Activated T-helper 2 cell treated with anti-CD3 and anti-CD28 coated beads, Interferon-gamma antibody, Interleukin-2, Interleukin-4, amounts not matched to agents 10 μg/mL and 5 μg/mL and 100 μg/mL, durations not matched to agents 14 hours and 24 hours and 36 hours (primary cell): ENCODE measurements at places on chromosomes 12 and 14. TPM values are rescaled to one million over a fixed set of nuclear protein-coding genes. Genes with fewer than 3 reads are reported as not detected.

BBOF1 gene
- 0.23 and 0.82 TPM in 2 replicates for total RNA-seq

STXBP6 gene
- not detected in 2 replicates for total RNA-seq

DNA sequence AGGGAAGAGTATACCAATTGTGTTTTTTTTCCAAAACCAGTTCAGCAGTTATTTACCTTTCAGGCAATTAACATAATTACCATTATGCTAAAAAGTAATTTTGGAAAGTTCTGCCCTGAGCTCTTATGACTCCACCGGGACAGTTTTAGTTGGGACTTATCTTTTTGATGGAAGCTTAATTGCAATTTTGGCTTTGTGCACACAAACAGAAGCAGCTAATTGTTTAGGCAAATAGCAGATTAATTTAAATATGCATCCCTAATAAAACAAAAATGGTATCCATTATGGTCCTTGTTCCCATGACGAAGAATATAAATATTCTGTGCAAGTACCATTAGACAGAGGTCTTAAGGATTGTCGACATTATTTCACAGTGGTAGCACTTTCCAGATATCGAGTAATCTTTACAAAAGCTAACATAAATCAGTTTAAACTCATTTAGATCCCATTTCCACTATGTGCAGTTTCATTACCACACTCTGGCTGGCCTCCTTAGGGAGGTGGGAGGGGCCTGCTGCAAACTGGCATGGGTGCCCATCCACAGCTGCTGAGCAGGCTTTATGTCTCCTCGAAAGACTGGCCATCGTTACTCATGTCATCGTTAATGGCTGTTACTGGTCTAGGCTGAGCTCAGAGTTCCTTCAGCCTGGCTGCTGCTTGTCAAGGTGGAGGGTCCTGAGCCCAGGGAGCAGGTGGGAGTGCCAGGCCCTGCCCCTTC is 68.2 kb downstream of the FBXW8 start:
- no peaks in the 10 kb centered on the region for H3K36me3 ChIP-seq
- H3K4me1 ChIP-seq: peaks cover 10% of the 10 kb centered on the region
- no peak overlapping the region for H3K27ac ChIP-seq
- no peak for DNase-seq

- H3K27me3 ChIP-seq: no peaks in the 10 kb centered on the region
- no peak overlapping the region for H3K27ac ChIP-seq
- no peaks in the 10 kb centered on the region for H3K4me1 ChIP-seq
- H3K4me3 ChIP-seq: no peak overlapping the region
- no peaks in the 10 kb centered on the region for H3K36me3 ChIP-seq
Measured at GRCh38 chr12:83186419-83186818, 499.7 kb downstream of the TMTC2 start.

DTX3 gene
- total RNA-seq: 17.7 and 21.7 TPM in 2 replicates

GRCh38 chr12:56716458-56716857 is 8.6 kb downstream of the NACA start:
- H3K4me1 ChIP-seq: peaks cover 39% of the 10 kb centered on the region
- DNase-seq: no peak
- no peak overlapping the region for H3K4me3 ChIP-seq
- no peaks in the 10 kb centered on the region for H3K27me3 ChIP-seq

DNA sequence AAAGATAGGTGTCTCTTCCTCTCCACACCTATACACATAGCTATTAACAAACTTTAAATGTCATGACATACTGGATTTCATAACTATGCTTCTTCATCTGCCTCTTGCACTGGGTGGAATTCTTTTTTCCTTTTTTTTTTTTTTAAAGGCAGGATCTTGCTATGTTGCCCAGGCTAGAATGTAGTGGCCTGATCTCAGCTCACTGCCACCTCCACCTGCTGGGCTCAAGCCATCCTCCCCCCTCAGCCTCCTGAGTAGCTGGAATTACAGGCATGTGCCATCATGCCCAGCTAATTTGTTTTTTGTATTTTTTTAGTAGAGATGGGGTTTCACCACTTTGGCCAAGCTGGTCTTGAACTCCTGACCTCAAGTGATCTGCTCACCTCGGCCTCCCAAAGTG is 4.8 kb downstream of the MRPL51 start:
- H3K4me1 ChIP-seq: peaks cover 8% of the 10 kb centered on the region
- H3K4me3 ChIP-seq: no peak overlapping the region
- no peak overlapping the region for H3K27ac ChIP-seq
- H3K36me3 ChIP-seq: peaks cover 21% of the 10 kb centered on the region
- DNase-seq: no peak

CELA1 gene
- total RNA-seq: not detected in 2 replicates

AMN gene
- total RNA-seq: 0.44 and 0.55 TPM in 2 replicates

SLC7A7 gene
- total RNA-seq: 0.25 TPM in 1 of 2 replicates, not detected in the other

DNA sequence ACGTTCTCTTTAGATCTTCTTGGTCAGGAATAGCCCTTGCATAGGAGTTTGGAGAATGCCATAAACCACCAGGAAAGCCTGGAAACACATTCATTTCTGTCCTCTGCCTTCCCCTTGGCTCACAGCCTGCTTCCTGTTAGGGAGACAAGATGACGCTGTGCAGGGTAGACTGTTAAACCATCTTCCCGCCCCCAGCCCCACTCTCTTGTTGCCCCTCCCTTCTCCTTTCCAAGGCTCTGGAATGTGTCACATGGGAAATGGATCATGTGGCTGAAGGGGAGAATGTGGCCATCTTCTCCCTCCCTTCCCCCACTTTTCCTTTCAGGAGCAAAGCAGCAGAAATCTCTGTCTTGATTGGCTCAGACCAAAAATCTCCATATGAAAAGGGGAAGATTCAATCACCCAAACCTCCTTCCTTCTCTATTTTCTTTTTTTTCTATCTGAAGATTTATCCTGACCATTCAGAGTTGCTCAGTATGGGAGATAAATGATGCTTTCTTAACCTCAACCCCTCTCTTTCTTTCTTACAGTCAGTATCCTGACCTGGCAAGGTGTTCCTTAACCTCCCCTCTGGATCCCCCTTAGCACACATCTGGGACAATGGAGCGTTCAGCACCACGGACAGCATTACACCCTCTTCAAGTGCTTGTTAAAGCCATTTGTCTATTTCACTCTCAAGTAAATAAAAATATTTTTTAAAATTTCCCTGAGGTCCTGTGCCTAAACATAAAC is 11.4 kb downstream of the GPR19 start:
- no peak for DNase-seq
- peaks cover 7% of the 10 kb centered on the region for H3K4me1 ChIP-seq
- no peak overlapping the region for H3K4me3 ChIP-seq
- H3K27ac ChIP-seq: no peak overlapping the region
- H3K36me3 ChIP-seq: peaks cover 24% of the 10 kb centered on the region
- H3K27me3 ChIP-seq: no peaks in the 10 kb centered on the region

MYBPC1 gene
- not detected in 2 replicates for total RNA-seq

GRCh38 chr12:100043631-100044030 is 58.9 kb upstream of the ANKS1B start:
- H3K27ac ChIP-seq: no peak overlapping the region
- H3K4me1 ChIP-seq: peaks cover 26% of the 10 kb centered on the region
- no peak overlapping the region for H3K4me3 ChIP-seq
- H3K36me3 ChIP-seq: peaks cover 80% of the 10 kb centered on the region
- DNase-seq: no peak

DNA sequence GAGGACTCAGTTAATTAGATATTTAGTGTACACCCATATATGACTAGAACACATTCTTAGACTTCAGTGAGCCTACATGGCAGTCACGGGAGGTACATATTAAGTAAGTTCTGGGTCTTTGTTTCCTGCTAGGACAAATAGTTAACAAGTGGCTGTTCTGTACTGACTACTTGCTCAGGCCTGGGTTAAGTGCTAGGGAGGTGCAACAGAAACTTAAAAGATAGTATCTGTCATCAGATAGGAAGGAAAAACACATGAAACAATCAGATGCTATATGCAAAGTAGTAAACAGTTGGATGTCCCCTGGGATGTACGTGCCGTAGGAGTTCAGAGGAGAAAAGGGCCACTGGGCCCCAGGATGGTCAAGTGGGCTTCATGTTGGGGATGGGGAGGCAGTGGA is 59.5 kb downstream of the SLC4A8 start:
- H3K4me3 ChIP-seq: no peak overlapping the region
- H3K27me3 ChIP-seq: no peaks in the 10 kb centered on the region
- H3K27ac ChIP-seq: peak overlapping the region; percentile 13

GRCh38 chr14:82528016-82528415 is 994.4 kb upstream of the SEL1L start:
- H3K4me3 ChIP-seq: no peak overlapping the region
- no peak overlapping the region for H3K27ac ChIP-seq
- no peaks in the 10 kb centered on the region for H3K27me3 ChIP-seq

GUCY2C gene
- not detected in 2 replicates for total RNA-seq
